ENCODE measurements at places on chromosomes 13 and 19.

GRCh38 chr19:1270213-1270853 is 1.2 kb downstream of the CIRBP start:
- peak; percentile 41 for DNase-seq

GRCh38 chr19:15591796-15592195 is 23.2 kb upstream of the CYP4F8 start:
- DNase-seq, result no peak

- peak; percentile 61 for DNase-seq
These were observed 30.1 kb downstream of the SCEL start for GRCh38 chr13:77565635-77566034.

- no peak for DNase-seq
These were observed at the start of gene GRIN2D for GRCh38 chr19:48393559-48394330. Gene GRIN2D, plus strand, starts transcription at chr19:48393668. Its CDS starts 4,725 bp downstream, at chr19:48398393.

DNA sequence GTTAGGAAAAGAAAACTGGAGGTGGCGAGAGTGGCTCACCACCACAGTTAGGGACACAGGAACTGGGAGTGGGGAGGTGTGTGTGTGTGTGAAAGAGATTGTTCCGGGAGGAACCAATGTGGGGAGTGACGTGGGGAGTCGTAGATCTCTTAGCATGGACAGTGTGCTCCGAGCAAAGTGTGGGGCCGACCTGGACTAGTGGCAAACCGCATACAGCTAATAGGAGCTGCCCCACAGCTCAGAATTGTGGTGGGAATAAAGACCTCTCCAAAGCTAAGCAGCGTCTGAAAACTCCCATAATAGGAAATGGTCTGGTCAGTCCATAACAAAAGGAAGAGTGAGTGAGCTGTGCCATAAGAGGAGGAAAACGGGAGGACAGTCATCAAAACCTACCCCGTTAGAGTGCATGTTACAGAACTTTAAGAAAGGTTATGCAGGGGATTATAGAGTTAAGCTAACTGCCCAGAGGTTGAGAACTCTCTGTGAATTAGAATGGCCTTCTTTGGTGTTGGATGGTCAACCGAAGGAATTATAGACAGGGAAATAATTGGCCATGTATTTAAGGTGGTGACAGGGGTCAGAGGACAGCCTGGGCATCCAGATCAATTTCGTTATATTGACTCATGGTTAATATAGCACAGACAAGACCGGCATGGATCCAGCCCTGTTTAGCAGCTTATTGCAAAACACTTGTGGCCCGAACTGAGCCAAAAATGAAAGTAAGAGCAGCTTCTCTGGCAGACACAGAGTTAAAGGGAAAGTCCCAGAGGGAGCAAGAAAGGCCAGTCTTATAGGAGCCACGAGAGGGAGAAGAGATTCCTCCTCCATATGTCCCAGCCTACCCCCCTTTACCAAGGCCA is 8.9 kb upstream of the SLC15A1 start:
- DNase-seq, result no peak

DNA sequence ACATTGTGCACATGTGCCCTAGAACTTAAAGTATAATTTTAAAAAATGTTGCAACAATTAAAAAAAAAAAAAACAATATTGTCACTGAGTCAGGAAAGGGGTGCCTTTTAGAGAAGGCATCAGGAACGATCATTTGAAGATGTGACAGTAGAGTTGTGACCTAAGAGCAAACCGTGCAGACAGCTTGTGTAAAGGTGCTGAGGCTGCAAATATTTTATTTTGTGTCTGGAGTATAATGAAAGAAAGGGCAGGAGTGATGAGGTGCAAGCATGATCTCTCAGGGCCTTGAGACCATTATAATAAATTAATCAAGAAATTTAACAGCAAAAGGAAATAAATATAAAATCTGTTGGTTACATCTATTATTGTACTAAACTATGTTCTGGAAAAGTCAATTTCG is 1219.7 kb downstream of the OLFM4 start:
- no peak for DNase-seq

GRCh38 chr13:106533943-106534638 is 1.4 kb downstream of the EFNB2 start:
- DNase-seq, result peak; percentile 39

DNA sequence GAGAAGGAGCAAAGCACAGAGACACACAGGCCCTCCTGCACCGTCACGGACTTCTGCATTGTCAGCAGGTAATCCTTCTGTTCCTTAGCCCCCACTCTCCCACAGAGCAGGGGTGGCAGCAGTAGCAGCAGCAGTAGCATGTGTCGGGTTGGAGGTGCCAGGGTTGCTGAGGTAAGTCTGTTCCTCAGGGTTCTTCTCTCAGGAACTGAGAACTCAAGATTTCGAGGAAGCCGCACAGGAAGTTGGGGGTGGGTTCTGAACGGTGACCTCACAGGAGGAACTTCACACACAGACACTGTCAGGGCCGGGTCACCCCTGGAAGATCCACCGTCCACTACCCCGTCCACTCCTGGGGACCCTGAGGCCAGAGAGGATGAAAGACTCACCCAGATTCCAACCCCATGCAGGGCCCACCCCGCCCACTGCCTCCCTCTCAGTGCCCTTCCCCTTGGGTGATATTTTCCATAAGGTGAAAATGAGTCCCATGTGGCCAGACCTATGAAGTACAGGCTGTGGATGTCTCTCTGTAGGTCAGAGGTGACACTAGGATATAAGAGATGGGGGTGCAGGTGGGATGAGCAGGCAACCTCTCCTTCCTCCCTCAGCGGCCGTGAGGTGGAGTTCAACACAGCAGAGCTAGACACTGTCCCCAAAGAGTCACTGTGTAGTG is at the start of gene SIGLEC12:
TSS of gene SIGLEC12 (minus strand) at position 207 of the 670 bp plus-strand sequence. CDS start at position 140, 67 bp downstream.
- DNase-seq, result no peak

DNA sequence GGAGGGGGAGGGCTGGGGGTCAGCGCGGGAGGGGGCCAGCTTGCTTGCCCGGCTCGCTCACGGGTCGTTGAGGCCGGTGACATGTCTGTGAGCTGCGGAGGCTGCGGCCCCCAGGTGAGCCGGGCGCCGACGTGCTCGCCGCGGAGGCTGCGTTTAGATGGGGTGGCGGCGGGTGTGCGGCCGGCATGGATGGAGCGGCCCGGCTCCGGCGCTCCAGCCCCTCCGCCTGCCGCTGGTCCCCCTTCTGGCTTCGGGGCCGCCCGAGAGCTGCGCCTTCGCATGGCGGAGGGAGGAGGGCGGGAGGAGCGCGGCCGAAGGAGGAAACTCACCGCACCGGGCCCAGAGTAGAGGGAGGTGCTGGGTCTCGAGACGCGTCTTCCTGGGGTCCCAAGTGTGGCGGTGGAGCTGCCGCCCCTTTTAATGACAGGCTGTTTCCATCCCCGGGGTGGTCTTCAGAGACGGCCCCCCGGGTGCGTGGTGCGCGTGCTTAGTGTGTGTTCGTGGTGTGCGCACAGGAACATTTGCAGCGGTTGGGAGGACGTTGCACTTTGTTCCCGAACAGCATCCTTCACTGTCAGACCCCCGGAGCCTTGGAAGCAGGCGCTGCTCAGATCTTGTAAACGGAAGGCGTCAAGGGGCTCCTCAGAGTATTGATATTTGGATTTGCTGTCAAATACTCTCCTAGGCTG is at the start of gene AKAP11:
TSS of gene AKAP11 (plus strand) at position 38 of the 689 bp plus-strand sequence. CDS start 14,197 bp downstream, outside the sequence.
- DNase-seq, result peak; percentile 53

DNA sequence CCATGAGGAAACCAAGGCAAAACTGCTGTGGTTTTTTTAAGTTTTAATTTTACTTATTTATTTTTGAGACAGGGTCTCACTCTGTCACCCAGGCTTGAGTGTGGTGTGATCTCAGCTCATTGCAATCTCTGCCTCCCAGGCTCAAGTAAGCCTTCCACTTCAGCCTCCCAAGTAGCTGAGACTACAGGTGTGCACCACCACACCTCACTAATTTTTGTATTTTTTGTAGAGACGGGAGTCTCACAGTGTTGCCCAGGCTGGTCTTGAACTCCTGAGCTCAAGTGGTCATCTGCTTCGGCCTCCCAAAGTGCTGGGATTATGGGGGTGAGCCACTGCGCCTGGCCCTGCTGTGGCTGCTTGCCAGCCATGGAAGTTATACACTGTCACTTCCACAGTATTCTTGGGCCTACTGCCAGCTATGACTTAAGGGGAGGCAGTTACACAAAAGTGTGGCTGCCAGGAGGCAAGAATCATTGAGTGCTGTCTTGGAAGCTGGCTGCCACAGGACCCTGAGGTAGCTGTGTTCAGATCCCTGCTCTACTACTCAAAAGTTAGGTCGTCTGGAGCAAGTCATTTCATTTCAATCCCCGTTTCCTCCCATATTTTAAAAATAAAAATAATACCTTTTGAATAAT is 12.7 kb downstream of the FARP1 start:
- no peak for DNase-seq

- no peak for DNase-seq
These were observed 1.6 kb upstream of the PPP1R12C start for GRCh38 chr19:55119053-55119452.

DNA sequence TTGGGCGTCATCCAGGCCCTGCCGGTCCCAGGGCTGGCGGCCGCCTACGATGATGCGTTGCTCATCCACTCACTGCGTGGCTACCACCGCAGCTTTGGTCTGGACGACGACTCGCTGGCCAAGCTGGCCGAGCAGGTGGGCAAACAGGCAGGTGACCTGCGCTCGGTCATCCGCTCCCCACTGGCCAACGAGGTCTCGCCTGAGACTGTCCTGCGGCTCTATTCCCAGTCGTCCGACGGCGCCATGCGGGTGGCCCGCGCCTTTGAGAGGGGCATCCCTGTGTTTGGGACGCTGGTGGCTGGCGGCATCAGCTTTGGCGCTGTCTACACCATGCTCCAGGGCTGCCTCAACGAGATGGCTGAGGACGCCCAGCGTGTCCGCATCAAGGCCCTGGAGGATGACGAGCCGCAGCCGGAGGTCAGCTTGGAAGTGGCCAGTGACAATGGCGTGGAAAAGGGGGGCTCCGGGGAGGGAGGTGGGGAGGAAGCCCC is 3.5 kb downstream of the IRGC start:
- no peak for DNase-seq

GRCh38 chr19:5801796-5802619 is 2.9 kb upstream of the NRTN start:
- no peak for DNase-seq

GRCh38 chr13:20077086-20077485 is 83.8 kb downstream of the GJA3 start:
- no peak for DNase-seq

- DNase-seq, result no peak
These were observed 3.5 kb downstream of the KCNA7 start for GRCh38 chr19:49069026-49069425.

- no peak for DNase-seq
These were observed 12.9 kb downstream of the TBC1D4 start for GRCh38 chr13:75469047-75469446.

- DNase-seq, result no peak
These were observed 10.5 kb downstream of the PEAK3 start for GRCh38 chr19:2271234-2272103.

GRCh38 chr13:68261105-68261504 is 1031.0 kb upstream of the PCDH9 start:
- no peak for DNase-seq

DNA sequence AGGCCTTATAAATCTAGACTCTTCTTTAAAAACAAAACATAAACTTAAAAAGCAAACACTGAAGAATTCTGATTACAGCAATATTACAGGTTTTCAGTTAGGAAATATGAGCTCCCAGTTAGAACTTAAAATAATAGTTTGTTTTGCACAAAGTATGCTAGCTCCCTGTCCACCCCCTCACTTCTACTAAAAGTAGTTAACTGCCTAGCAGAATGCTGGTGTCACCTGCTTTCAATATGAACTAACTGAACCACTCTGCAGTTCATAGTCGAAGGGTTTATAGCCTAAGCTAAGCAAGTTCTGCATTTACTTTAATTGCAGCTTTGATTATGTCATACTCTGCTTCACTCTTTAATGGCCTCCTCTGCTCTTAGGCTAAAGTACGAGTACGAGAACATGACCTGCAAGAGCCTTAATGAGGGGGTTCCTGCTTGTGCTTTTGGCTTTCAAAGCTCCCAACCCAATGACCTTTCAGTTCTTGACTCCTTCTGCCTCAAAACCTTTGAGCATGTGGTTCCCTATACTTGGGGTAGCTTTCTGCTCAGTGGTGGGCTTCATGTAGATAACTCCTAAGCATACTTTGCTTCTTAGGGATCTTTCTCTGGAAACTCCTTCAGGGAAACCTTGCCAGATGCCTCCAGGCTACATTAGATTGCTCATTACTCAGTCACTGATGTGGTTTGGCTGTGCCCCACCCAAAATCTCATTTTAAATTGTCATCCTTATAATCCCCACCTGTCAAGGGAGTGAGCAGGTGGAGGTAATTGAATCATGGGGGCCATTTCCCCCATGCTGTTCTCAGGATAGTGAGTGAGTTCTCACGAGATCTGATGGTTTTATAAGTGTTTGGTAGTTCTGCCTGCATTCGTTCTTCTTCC is 278.9 kb upstream of the ARGLU1 start:
- no peak for DNase-seq

DNA sequence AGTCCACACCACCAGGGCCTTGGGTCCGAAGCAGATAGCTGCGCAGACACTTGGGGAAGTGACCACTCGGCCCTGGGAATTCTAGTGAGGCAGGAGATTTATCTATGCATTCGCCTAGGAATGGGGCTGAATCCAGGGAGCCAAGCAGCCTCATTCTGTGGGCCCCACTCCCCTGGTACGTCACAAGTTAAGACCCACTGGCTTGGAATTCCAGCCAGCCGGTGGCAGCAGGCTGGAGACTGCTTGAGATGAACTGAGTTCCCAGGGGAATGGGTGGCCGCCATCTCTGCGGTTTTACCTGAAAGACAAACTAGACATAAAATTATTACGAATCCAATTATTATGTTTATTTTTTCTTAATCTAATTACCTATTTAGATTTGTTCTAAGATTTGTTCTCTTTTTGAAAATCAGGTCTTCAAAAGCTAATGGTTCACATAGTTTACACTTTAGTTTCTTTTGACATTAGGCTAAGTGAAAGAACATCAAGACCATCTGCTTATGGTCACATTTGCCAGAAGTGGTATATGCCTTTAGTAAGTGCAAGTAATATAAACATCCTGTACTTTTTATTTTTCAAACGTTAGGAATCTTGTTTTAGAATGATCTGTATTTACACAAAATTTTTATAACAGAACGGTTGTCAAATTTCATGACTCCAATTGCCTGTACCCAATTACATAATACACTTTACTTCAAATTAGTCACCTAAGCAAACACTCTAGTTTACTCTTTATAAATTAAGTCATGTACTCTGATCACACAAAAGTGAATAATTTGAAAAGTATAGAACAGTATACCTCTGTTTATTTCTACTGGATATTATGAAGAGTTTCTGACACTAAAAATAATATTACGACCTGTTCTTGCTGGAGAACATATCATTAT is 74.4 kb downstream of the SLITRK6 start:
- DNase-seq, result peak; percentile 51

- DNase-seq, result no peak
These were observed 458.3 kb downstream of the COG6 start for GRCh38 chr13:40113643-40114304.
